ENCODE measurements at places on chromosomes 2 and 18. TPM values are rescaled to one million over a fixed set of nuclear protein-coding genes. Genes with fewer than 3 reads are reported as not detected.

- DNase-seq: no peak
Observed at GRCh38 chr2:194883711-194884110, 773.3 kb upstream of the SLC39A10 start.

DNA sequence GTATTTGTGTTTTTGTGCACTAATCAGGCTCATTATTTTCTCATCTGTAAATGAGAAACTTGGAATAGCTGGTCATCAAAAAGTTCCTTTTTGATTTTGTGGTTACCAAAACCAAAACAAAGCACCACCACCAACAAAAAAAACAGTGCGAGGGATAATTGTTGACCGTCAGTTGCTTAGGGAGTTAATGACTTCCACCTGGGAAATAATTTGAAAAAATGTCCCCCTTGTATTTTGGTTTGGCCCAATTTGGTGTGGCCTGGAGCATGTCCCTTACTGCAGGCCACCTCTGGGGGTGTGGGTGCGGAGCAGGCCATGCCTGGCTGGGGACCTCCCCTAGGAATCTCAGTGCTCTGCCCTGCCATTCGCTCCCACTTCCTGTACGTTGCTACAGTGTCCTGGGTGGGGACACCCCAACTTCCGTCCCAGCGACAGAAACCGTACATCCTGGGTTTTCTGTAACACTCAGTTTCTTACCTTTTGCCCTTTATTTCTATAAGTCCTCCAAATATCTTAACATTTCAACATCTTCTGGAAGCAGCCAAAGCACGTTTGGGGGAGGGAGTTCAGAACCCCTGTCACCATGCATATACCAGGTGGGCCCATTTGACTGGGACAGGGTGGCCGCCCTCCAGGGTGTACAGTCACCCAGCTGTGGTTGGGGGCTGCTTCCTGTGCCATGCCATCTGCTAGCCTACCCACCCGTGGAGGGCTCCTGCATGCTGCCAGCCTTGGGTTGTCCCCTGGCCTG is 31.3 kb downstream of the NCK2 start:
- DNase-seq: no peak

GRCh38 chr2:180268006-180268405 is 260.9 kb upstream of the CWC22 start:
- DNase-seq: peak; percentile 25

DNA sequence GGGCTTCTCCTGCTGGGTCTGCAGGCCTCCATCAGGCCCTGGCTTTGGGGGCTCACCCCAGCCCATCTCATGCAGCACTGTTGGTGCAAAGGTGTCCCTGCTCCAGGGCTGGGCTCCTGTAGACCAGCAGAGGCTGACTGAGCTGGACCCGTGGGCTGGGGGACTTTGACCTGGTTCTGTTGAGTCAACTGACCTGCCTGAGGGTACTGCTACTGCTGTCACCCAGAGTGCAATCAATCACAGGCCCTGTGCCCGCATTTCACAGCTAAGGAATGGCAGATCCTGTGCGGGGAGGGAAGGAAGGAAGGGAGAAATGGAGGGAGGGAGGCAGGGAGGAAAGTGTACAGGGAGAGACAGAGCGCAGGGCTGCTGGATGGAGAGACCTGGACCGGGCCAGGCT is 136.8 kb downstream of the TPO start:
- DNase-seq: no peak

DYNAP gene
- not detected for total RNA-seq
